CD4-positive, alpha-beta T cell treated with Interleukin-6 at 100 ng/mL for 8 hours (primary cell): ENCODE measurements at places on chromosomes 3 and 15.
A peak's percentile ranks its signal among the peaks of the same experiment; 100 is the strongest.

DNA sequence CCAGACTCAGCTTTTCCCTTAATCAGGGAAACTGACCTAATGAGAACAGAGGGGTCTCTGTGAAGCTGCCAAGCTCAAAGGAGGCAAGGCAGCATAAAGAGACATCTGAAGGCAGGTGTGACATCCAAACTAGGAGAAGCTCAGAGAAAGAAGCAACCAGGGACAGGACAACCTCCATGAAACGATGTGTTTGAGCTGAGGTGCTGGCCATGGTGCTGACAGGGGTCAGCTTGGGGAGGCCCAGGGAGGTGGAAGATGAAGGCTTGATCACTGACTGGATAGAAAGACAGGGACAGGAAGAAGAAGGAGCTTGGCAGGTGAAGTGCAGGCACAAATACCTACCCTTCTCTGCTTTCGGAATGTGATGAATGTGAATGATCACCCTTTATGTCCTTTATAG is 179.5 kb upstream of the NSMCE3 start:
- no peak for DNase-seq

GRCh38 chr3:100957261-100957986 is 35.8 kb downstream of the ABI3BP start:
- no peak for DNase-seq

- DNase-seq: no peak
Measured at GRCh38 chr3:16148783-16149182, 25.7 kb upstream of the GALNT15 start.

DNA sequence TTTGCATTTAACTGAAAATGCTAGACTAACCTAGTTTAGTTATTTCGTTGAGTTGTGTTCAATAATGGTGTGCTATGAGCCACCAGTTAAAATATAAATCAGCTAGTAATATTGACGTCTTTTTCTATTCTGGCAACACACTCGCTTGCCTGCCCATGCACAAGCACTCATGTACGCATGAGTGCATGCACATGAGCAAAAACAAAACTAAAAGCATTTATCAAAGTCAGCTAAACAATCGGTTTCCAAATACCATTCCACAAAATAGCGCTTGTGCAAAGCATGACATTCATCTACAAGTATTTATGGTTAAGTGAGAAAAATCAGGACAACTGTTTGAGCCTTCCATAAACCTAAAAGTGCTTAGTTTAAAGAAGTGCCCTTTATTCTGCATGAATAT is 13.1 kb upstream of the SAMMSON start:
- no peak for DNase-seq

- DNase-seq: peak; percentile 63
Measured at GRCh38 chr15:48861813-48862431, 16.0 kb upstream of the EID1 start.

DNA sequence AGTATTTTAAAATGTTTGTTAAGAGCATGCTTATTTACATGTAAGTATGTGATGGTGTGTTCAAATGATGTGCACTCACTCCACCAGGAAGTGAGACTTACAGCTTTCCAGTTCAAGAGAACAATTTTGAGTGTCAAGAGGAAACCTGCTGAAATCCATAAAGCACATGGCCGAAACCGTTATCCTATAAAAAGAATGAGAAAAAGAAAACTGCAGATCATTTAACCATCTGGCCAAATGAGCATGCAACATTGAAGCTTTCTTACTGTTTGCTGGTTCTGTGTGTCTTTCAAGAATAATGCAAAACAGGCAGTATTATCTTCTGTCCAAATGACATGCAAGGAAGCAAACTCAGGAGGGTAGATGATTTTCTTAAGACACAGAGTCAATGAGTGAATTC is 26.3 kb downstream of the GABRR3 start:
- DNase-seq: no peak

- DNase-seq: no peak
Measured at GRCh38 chr3:177354466-177354865, 157.2 kb upstream of the TBL1XR1 start.

DNA sequence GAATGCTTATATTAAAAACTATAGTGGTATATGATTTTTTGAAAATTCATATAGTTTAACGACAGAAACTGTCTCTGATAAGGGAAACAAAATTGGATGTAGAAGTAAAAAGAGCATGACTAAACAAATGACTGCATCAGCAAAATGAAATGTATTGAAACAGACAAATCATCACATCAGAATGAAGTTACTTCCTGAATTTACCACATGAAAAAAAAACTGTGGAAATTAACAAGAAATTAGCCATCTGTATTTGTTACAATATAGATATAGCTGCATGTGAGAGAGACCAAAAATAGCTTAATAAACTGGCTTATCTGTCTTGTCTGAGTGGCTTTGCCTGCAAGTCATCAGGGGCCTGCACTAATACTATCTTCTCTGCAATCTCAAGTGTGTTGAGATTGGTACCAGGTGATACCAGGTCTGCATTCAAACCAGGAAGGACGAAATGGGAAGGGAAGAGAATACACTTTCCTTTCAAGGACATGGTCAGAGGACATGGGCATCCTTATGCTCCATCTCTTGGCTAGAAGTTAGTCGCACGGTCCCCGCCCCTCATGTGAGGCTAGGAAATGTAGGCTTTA is 388.7 kb downstream of the GRM7 start:
- DNase-seq: no peak

DNA sequence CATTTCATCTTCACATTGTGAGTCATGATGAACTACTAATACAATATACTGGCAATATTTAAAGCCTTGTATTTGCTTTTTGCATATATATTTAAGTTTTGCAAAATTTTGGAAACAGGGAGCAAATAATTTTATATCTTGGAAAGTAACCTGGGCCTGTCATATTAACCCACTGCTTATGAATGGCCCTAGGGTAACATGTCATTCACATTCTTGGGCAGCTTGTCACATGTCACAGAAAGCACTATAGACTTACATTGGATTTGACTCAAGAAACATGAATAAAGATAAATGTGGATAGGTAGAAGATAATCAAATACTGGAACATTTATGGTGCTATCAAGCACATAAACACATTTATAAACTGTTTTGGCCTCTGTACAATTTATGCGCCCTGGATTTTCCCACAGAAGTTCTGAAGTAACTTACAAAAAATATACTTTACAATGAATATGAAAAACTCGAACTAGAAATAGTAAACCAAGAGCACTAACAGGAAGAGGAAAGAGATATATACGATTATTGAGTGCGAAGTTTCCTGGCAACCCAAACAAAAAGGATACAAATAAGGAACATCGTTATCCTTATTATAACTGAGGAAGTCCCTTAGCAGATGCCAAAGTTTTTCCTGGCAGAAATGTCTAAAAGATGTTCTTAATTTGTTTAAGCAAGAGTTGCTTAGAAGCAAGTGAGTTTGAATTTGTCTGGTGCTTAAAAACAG is 257.2 kb downstream of the RBMS3 start:
- no peak for DNase-seq

DNA sequence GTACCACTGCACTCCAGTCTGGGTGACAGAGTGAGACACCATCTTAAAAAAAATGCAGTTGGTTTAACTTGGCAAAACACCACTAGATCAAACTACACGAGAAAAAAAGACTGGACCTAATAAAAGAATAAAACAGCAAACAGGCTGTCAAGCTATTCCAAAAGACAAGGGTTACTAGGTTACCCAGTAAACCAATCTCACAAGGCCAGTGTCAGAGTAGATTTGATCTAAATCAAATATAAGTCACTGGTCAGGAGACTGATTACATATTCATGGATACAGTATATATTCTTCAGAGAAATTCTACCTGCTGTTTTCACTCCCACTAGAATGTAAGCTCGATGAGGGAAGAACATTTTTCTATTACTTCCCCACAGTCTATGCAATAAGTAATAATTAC is 2.5 kb upstream of the GANC start:
- DNase-seq: no peak
